T-helper 17 cell (primary cell): ENCODE measurements at places on chromosomes 7 and 10.

- no peak for DNase-seq
These were observed 778.0 kb downstream of the MAGI2 start for GRCh38 chr7:78675511-78675910.

DNA sequence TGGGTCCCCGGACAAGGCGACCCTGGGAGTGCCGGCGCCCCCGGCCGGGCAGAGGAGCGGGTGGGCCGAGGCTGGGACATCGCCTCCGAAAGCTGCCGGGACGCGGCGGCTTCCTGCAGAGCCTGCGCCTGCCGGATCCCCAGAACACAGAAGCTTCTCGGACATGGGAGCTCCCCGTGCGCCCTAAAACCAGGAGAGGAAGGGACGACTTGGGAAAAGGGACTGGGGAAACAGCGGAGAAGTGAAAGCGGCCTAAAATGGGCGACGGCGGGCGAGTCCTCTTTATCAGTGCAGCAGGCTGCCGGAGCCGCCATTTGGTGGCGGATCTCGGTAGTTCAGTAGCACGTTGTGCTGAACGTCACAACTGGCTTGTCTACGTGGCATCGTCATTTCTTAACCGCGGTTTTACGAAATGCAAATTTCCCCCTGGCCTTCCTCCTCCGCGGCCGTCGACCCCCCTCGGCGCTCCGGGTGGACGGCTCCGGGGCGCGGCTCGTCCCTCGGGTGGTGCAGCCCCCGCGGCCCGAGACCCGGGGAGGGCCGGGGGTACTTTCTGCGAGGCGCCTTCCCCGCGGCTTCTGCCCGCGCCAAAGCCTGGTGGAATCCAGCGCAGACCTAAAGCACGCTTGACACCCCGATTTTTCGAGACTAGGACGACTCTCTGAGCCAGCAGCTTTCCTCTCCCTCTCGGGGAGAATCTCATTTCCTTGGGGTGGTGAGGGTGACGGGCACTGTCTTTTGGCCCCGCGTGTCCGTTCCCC lies 9.9 kb upstream of the SPAG6 start:
- DNase-seq = peak; percentile 62

GRCh38 chr7:124667312-124668153 lies 98.1 kb downstream of the GPR37 start:
- DNase-seq = no peak

GRCh38 chr7:27064661-27065060 lies 31.1 kb downstream of the HOXA1 start:
- no peak for DNase-seq

GRCh38 chr10:103394180-103394579 lies 2.1 kb downstream of the ATP5MK start:
- no peak for DNase-seq

- no peak for DNase-seq
These were observed 256.4 kb upstream of the SLC26A5 start for GRCh38 chr7:103702454-103702853.

DNA sequence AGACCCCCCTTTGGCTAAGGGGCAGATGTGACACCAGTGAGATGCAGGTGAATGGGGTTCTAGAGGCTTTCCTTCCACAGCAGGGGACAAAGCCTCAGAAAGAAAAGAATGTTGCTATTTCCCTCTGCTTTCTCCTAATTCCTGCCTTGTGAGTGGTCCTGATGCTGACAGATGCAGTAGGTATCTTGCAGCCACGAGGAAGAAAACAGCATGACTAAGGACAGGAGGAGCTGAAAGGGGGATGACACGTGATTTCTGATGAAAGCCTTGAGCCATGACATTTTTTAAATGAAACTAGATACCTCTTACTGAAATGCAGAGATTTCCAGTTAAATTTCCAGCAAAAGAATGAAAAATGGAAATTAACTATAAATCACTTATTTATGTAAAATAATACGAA lies 92.4 kb downstream of the C1GALT1 start:
- no peak for DNase-seq

DNA sequence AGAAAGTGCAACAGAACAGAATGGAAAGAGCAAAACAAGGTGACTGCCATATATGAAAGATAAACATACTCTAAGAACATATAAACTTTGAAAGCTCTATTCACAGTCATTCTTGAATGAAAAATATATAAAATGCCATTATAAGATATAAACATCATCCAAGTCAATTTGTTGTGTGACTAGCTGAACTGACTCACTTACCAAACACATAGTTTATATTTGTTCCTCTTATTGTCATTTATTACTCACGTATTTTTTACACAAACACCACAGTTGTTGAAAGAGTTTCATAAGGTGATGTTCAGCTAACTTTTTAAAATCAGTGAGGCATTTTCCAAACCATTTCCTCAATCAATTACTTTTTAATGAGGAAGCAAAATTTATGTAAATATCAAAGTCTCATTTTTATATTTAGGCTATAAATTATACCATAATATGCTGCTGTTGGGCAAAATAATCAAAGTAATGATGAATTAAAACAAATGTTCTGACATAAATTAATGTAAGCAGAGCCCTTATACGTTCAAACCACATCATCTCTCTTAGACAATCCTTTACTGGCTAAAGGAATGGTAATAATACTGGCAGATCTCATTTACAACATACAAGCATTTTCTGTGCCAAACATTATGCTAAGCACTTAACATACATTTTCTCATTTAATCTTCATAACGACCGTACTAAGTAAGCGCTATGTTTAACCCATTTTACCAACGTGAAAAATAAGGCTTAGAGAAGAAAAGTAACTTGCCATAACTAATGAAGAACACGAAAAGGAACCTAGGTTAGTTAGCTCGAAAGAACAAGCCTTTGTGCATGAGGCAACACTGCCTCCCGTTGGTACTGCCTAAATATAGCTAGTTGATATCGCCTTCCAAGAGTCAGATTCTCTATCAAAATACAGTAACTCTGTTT lies 7.3 kb downstream of the LRRN3 start:
- peak; percentile 8 for DNase-seq

DNA sequence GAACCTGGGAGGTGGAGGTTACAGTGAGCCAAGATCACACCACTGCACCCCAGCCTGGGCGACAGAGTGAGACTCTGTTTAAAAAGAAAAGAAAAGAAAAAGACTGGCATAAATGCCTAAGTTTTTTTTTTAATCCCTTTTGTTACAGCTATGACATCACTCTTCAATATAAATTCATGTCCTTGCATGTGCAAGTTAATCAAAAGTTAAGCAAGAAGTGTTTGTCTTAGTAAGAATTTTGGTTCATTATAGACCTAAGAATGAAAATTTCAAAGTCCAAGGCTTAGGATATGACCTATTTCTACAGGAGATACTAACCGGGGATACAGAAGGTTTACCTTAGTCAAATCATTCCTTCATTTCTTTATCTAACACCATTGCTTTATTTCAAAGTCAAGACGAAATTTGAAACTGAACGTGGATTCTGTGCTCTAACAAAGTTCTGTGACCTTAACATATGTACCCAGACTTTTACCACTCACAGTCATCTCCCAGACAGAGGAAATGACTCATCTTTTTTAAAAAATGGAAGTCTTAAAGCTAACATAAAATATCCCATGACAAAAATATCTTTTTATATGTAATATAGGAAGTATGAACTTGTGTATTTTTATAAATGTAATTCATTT lies 29.3 kb upstream of the ITGB8 start:
- DNase-seq = no peak

GRCh38 chr7:52017802-52018679 lies 701.4 kb upstream of the COBL start:
- no peak for DNase-seq

DNA sequence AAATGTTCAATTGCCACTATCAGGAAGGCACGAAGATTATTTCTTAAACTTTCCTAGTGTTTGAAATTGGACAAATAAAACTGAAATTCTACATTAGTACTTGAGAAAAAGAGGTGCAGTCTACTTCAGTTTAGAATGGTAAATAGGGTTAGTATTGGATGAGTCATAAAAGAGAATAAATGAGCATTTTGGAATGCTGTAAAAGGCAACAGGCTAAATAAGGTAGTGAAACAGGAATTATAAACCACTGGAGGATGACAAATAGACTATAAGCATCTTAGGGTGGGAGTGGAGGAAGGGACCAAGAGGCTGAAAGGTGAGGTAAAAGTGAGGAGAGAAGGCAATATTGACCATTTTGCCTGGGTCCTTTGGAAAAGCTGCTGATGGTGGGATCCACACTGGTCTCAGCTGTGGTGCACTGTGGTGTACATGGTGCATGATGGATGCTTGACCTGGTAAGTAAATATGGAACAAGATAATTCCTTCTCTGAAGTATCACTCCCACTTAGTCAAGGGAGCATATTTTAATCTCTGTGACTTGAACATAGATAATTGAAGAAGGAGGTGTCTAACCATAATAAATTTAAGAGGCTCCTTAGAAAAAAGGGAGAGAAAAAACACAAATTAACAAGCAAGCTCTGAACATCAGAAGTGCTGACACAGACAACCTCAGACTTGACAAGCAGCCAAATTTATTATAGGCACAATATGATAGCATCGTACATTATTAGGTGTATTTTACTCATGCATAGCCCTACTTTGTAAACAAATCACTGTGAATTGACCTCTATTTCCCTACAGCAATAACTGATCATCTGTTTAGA lies 76.4 kb upstream of the SCIN start:
- DNase-seq = no peak

DNA sequence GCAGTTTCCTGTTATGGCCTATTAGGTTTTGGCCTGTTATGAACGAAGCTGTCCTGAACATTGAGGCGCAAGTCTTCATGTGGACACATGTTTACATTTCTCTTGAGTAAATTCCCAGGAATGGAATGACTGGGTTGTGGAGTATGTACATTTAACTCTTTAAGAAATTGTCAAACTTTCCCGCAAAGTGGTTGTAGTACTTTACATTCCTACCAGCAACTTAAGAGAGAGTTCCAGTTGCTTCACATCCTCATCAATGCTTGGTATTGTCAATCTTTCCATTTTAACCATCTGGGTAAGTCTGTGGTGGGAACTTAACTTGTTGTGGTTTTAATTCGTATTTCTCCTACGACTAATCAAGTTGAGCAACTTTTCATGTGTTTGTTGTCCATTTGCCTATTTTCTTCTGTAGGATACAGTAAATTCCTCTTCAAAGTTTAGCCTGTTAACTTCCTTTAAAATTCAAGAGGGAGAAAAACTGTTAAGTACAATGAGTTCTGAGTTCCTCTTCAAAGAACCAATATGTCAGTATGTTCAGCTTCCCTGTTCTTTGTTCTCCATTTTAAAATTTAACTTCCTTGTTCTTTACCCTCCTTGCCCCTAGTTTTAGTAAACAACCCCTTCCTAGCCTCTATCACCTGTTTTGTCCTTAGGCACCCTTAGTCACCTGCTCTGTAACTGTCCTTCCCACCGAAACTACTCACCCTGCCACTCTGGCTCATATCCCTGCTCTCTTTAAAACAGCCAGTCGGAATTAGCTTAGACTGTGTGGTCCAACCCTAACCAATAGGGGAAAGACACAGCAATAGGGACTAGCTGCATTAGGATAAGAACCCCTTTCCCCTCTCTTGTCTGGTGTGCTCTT lies 74.0 kb downstream of the FAM241B start:
- no peak for DNase-seq

DNA sequence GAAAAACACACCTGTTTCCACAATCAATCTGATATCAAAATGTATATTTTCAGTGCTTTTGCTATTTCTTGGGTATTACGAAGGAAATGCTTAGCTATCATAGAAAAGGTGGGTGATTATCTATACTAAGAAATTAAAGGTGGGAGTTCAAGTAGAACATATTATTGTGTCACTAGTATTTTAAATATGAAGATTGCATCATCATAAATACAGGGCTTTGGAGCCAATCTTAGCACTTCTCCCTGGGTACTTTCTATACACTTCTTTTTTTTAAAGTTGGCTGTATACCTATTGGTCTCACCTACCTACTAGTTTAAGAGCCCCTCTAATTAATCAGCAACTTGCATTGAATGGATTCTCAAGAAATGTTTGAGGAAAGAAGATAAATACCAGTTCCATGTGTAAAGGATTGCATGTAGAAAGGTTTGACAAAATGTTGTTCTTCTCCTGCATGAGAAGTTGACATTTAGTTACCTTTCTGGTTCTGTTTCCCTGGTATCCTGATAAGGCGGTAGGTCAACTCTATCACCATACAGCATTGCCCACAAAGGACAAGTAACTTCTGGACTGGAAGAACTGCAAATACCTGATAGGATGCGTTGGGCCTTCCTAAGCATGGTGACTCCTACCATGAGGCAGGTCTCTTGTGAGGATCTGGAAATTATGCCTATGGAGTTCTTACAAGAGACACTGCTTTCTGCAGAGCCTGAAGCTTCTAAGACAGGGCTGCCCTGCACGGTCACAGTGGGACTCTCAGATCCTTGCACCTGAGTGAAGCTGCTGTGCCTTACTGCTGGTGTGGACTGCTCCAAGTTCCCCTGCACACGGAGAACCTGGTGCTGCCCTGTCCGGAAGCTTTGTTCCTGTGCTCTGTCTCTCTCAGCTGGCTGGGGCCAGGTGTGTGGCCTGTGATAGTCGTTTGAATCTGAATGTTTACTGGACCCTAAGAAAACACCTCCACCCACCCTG lies 32.1 kb upstream of the PDSS1 start:
- no peak for DNase-seq

GRCh38 chr10:62430881-62431280 lies 56.7 kb downstream of the ZNF365 start:
- DNase-seq = no peak

DNA sequence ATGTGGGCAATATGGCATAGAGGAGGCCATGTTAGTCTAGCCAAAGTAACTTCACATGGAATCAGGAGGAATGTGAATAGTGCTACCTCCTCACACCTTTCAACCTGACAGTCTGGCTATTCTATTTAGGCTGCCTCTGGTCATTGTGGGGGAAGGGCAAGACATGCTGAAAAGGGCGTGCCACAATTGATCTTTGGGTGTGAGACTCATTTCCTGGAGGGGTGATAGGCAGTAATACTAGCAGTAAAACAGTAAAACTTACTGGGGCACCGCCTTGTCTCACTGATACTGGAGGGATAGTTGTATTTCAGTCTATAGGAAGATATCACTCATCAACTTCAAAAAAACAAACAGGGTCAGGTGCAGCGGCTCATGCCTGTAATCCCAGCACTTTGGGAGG lies 88.7 kb downstream of the TMEM168 start:
- DNase-seq = no peak

GRCh38 chr7:26553128-26553527 lies 261.5 kb downstream of the SNX10 start:
- no peak for DNase-seq

DNA sequence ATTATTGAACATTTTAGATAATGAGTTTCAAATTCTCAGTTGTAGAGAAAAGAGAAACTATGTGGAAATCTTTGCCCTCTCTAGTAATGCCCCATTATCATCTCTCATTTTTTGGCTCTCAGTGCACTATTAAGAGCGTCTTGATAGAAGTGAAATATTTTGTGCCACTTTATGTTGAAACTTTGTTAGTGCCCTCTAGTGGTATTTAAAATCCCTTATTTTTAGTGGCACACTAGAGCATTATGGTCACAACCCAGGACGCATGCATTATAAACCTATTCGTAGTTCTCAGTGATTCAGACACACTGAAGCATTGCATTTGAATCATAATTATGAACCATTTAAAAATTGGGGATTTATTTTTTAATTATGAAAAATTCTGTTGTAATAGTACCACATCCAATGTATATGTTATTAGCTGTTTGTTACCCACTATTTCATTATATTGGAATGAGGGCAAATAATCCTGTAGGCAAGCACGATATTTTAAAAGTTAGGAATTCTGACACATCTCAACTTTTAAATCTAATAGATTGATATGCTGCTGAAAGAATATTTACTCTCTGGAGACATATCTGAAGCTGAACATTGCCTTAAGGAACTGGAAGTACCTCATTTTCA lies 21.9 kb downstream of the PDCD4 start:
- no peak for DNase-seq
